ENCODE measurements at places on chromosomes 2 and 18.

DNA sequence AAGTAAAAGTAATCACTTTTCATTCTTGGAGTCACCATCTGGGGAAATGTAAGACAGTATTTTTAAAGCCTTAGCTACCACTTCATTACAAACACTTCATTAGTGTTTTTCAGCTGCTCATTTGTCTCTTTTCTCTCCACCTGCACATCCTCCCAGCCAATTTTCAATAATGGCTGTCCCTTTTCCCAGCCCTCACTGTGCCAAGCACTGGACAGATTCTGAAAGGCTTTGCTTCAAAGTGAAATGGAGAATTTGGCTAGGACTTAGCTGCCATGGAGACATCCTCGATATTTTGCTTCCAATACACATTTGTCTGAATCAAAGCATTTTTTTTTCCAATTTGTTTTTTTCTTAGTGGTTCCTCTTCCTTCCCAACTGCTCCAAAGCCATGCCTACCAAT lies 272.4 kb upstream of the NRXN1 start:
- DNase-seq = no peak

- no peak for DNase-seq
These were observed 621 bp downstream of the TXNL1 start for GRCh38 chr18:56637711-56638231.

DNA sequence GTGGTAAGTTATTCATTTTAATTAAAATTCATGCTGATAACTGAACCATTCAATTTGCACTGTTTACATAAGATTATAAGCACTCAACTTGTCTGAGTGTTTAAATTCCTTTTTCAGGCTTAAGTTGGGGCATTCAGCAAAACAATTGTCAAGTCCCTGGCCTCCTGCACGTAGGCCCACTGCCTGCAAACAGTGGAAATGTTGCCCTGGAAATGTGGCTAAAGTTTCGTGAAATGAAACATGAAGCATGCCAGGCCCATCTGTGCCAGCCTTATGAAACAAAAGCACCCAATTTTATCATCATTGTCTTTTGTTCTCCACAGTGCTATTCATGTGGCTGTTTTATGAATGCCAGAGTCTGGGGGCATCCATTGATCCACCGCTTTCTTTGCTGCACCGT lies 163.7 kb downstream of the PTGR3 start:
- DNase-seq = no peak

DNA sequence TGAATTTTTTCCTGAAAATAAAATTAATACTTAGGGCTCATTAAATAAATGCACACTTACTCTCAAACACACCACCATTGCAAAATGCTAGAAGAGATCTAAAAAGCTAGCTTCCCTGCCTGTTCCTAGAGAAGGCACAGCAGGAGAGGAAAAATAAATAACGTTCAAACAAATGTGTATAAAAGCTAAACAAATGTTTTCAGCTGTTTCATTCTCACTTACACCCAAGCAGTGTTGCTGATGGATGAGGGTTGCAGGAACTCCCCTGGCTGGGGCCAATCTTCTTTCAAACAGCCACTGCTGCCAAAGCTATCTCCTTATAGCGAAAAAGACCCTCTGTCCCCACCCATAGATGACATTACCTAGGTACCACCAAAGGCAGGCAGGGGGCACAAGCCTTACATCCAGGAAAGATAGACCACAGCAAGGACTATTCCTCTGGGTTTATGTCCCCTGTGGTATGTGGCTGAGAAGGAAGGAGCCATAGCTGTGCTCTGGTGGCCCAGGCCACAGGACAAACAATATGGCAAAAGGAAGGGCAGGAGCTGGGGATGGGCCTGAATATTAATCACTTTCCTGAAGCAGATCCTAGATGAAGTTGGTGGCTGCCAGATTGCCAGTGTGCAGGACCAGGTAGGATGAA lies 214.6 kb downstream of the TTC32 start:
- DNase-seq = no peak

- DNase-seq = no peak
These were observed 847.9 kb upstream of the CHAC2 start for GRCh38 chr2:52919673-52920072.

- no peak for DNase-seq
These were observed 32.7 kb downstream of the AGFG1 start for GRCh38 chr2:227504700-227505099.

- no peak for DNase-seq
These were observed 71.3 kb upstream of the NYAP2 start for GRCh38 chr2:225328192-225328591.
